ENCODE measurements at places on chromosomes 5 and 9. TPM values are rescaled to one million over a fixed set of nuclear protein-coding genes. Genes with fewer than 3 reads are reported as not detected.

The SLC4A9 gene
- 0.07 TPM for polyA plus RNA-seq

The PLPP1 gene
- 32.5 TPM for polyA plus RNA-seq

The PRUNE2 gene
- 2.0 TPM for polyA plus RNA-seq

The CXCL14 gene
- polyA plus RNA-seq, result 17.0 TPM

The LMX1B gene
- polyA plus RNA-seq, result 0.02 TPM

The RAD23B gene
- polyA plus RNA-seq, result 51.4 TPM

The CSF1R gene
- polyA plus RNA-seq, result 7.3 TPM

The ITK gene
- 92.8 TPM for polyA plus RNA-seq

The DRD1 gene
- polyA plus RNA-seq, result 0.41 TPM

DNA sequence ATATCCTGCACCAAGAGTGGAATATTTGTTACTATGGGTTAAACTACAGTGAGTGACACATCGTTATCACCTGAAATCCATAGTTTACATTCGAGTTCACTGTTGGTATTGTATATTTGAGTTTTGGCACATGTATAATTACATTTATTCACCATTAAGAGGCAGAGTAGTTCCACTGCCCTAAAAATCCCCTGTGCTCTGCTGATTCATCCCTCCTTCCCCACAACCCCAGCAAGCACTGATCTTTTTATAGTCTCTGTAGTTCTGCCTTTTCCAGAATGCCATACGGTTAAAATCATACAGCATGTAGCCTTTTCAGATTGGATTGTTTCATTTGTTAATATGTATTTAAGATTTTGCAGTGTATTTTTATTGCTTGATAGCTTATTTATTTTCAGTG lies 495.2 kb downstream of the DIRAS2 start:
- DNase-seq, result no peak

GRCh38 chr5:169116961-169117461 lies 183.9 kb downstream of the SLIT3 start:
- no peak for DNase-seq

DNA sequence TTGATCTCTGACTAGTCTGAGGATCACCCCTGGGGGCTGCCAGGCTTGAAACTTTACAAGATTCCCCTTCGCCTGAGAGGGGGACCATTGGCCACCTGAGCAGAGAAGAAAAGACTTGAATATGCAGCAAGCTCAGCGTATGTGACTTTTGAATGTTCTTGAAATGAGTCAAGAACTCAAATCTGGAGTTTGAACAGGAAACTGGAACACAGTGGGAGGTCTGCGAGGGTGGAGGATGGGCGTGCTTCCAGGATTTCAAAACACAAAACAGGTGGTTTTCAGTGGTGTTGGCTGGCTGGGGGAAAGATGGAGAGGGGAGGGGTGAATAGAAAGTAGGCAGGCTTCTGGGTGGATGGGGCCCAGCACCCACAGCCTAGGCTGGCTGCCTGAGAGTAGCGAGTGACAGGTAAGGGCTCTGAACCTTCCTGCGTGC lies 40.6 kb downstream of the TMEM174 start:
- DNase-seq, result no peak

DNA sequence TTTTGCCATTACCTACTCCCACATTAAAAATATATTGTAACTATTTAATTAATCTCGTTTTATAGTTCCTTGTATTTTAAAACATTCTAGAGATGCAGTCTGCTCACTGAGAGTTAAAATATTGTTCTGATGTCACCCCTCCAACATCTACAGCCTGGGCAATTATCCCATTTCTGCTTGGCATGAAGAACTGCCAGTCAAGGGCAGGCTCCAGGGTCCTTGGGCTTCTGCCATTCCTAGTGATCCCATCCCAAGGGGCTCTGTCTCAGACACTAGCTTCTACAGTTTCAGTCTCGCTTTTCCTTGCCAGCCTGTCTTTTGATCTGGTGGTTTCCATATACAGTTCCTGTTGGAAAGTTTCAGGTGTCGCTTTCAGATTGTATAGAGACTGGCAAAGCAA lies 287.2 kb downstream of the TMEM232 start:
- no peak for DNase-seq

DNA sequence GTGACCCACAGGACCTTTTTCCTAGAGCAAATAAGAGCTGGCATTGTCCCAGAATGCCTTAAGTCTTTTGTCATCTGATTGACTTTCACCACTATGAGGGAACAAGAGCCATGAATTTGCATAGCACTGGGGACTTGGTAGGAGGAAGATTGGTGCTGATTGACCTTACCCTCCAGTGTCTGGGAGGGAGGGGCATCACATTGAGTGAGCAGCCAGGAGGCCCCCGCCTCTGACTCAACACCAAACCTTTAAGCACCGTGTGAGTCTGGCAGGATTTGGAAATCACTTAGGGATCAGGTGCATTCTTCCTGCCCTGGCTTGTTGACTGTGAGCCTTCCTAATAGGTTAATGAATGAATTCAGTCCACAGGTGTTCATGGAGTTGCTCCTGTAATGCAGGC lies 40.7 kb downstream of the WNK2 start:
- DNase-seq, result no peak

GRCh38 chr5:59542851-59543820 lies 350.4 kb downstream of the PDE4D start:
- no peak for DNase-seq

DNA sequence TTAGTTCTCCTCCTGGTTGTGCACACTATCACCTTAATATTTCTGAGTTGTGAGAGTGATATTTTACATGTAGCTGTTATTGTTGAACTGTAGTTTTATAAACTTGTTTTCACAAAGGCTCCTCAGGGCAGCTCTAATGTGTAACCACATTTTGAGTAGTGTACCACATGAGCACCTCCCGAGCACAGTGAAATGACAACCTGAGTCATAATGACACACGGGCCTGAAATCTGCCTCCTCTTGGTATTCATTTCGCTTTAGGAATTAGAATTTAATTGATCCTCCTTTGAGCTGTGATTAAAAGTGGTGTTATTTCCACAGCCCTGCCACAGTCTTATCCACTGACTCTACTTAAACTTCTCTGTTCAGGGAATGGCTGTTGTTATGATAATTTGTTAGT lies 7.9 kb downstream of the MTRR start:
- no peak for DNase-seq

DNA sequence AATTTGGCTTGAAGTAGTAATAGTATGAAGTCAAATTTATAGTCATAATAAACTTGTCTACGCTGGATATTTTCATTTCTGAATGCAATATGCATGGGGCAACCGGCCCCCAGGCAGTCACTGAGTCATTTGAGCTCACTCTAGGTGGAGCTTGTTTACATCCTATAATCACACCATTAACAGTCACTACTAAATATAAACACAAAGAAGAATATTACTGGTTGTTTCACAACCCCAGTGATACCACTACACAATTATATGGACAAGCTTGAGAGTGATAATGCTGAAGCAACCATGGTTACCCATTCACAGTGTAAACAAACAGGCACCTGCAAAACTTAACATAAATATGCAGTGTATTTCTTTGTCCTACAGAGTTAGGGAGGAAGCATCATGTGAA lies 68.7 kb downstream of the MARCHF3 start:
- no peak for DNase-seq

DNA sequence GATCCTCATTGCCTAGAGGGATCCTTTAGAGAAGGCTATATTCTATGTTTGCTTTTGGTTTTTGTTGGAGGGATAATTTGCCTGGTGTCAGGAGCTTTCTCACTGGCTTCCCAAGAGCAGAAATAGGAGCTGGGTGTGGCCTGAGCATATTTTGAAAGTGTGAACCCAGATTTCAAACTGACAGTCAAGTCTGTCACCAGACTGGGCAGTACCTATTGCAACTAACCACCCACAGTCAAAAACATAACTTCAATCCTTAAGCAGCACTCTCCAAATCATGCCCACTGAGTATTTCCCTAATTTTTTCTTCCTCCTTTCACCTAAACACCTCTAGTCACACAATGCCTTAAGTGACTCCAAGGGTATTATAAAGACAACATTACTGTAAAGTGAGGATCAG lies 278.4 kb downstream of the EBF1 start:
- no peak for DNase-seq

DNA sequence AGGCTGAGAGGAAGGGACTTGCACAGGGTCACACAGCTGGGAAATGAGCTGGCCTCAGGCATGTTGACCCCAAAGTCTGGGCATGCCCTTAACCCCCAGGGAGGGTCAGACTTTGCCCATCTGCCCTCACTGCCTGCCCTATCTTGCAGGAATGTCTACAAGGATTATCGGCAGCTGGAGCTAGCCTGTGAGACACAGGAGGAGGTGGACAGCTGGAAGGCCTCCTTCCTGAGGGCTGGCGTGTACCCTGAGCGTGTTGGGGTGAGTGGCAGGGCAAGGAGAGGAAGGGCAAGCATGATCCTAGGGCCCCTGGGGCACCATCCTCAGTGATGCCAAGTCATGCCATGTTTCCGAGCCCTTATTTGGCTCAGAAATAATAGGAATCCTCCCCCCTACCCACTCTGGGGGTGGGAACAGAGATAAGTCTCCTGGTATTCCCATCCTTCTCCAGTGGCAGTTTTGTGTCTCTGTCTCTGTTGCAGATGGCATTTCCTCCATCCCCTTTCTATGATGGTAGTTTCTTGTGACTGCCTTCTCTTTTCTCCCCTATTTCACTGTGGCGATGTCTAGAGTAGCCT lies 28.5 kb downstream of the GOLGA2 start:
- no peak for DNase-seq

- DNase-seq, result no peak
Measured at GRCh38 chr5:94153736-94154450, 412.5 kb upstream of the POU5F2 start.

DNA sequence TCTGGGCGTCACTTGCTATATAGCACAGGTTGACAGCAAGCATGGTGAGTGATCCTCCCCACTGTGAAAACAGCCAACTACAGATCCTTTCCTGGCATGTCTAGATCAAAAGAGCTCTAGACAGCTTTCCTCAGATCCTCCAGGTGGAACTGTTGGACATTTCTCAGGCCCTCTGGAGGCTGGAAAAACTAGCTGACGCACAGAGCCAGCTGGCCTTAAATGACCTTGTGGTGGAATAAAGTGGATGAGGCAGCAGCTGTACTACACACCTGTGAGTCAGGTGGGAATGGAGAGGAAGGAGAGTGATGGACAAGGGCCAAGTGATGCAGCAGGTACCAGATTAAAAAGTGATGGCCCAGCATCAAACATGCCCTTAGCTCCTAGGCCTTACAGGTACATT lies 172.7 kb downstream of the TRIM32 start:
- DNase-seq, result no peak

DNA sequence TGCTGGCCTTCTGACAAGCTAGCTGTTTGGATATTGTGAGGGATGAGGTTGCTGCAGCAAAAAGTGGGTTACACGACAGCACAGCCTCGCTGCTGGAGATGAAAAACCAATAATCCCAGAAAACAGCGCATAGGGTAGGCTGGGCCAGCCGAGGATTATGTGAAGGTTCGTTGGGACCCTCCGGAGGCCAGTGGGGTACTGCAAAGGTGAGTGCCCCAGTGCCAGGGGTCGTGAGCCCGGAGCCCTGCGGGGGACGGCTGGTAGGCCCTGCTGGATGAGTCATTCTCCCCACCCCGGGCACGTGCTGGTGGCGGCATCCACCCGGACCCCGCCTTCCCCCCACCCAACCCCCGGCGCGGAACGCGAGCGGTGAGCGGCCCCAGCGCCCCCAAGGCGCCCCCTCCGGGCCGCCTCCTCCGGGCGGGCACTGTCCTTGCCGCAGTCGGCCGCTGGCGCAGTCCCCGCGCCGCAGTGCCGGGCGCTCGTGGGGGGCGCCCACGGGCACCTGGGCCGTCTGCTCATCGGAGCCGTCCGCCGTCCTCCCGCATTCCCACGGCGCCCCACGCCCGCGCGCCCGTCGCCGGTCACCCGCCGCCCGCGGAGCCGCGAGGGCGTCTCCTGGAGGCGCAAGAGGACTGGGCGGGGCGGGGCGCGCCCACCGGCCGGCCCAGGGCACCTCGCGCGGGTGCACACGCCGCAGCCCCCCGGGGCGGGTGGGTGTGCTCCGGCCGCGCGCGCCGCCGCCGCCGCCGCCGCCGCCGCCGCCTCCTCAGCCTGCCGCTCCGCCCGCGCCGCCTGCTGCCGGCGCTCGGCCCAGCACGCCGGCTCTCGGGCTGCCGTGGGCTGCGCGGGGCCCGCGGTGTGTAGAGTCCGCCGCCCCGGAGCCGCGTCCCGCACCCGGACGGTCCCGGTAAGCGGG lies at the start of gene PHF24:
TSS of gene PHF24 (plus strand) at position 794 of the 919 bp plus-strand sequence. CDS start 13,014 bp downstream, outside the sequence.
- no peak for DNase-seq

GRCh38 chr9:128729302-128729701 lies 5.4 kb upstream of the ZDHHC12 start:
- no peak for DNase-seq

DNA sequence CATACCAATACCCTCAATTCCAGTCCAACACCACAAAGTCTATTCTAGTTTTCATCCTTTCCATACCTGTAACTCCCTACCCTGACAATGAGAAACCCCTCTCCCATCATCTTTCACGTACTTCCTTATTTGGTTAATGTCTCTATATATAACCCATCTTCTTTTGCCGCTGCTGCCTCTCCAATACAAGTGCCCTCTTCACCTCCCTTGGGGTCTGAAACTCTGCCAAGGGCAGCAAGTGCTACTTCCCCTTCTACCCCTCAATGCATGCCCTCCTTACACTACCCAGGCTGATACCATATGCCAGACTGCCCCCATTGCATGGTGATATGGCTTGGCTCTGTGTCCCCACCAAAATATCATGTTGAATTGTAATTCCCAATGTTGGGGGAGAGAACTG lies 24.4 kb upstream of the SMIM15 start:
- no peak for DNase-seq

GRCh38 chr9:88567870-88568269 lies 32.9 kb downstream of the NXNL2 start:
- DNase-seq, result no peak

DNA sequence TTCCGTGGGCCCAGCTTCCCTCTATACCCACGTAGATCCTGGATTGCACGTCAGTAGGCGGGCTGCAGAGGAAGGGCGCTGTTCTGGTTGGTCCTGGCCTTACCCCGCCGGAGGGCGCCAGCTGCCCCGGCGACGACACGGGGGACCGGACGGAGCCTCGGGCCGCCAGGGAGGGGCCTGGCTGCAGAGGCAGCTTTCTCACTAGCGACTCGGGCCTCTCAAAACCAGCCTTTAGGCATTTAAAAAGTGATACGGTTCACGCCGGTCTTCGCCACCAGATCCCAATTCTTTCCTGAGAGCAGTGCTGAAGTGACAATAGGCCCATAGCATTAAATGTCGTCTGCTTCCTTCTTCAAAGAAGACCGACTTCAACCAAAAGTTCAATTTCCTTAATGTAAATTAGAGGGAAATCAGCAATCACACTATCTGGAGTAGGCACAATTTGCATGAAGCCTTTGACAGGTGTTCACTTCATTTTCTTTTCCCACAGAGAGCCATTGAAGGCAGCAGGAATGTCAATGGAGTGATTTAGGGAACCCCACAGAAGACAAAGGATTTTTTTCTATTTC lies 17.6 kb upstream of the UBE2D2 start:
- DNase-seq, result no peak

- no peak for DNase-seq
Measured at GRCh38 chr9:35510754-35511428, 21.0 kb downstream of the RUSC2 start.

All from thymus (tissue), 14 donors.